Esophagus squamous epithelium (tissue), 5 donors: ENCODE measurements at places on chromosomes 7 and 10.

DNA sequence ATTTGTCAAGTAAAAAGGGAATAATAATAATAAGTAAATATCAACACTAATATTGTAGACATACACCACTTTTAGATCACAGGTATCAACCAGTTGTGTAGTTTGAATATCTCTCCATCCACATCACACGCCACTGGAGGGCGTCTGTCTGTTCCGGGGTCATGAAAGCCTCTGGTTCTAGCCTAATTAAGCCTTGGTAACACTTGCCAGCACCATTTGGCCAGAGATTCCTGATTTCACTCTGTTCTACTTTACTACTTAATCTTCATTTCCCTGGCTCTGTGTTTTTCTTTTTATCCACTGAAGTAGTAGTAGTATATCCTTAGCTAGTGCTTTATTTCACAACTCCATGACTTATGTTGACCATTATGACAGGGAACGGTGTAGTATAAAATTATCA, 285.6 kb upstream of the POM121L12 start:
- DNase-seq: no peak

DNA sequence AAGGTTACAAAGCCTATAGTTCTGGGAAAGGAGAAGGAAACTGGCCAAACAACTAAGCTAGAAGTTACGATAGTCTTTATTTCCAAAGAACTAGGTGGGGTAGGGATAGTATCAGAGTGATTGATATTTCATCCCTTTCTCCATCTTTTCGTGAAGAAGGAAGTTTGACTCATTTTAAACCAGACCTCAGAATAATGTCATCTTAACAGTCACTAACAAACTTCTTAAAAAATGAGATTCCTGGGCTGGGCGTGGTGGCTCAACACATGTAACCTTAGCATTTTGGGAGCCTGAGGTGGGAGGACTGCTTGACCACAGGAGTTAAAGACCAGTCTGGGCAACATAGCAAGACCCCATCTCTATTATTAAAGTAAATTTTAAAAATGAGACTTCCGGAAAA, 69.4 kb downstream of the ARL4A start:
- no peak for DNase-seq

GRCh38 chr10:49781247-49781646, 19.1 kb upstream of the OGDHL start:
- no peak for DNase-seq

DNA sequence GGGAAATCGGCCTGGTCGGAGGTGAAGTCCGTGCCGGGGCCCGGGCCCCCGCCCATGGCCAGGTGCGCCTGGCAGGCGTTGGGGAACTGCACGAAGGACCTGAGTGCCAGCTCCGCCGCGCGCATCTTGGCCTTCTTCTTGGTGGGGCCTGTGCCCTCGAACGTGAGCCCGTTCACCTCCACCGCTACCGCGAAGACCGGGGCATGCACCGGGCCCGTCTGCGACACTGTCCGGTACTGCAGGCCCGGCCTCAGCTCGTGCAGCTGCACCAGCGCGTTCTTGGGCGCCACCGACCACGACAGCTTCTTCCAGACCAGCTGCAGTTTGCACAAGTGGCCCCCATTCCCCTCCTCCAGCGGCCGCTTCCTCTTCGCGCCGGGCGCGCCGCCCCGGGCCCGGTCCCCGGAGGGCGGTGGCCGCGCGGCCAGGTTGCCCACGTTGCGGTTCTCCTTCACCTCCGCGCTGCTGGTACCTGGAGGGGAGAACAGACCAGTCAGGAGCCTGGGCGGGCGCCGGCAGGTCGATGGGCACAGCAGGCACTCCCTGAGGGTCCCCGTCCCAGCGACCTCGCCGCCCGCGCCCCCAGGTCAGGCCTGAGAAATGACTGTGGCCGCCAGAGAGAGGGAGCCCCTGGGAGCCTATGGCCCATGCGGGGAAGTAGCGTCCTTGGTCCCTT, 307.4 kb downstream of the WDR37 start:
- DNase-seq: no peak

- DNase-seq: no peak
These were observed 86.8 kb upstream of the ZMIZ1 start for GRCh38 chr10:78981970-78982281.

GRCh38 chr10:14687340-14687739, 87.4 kb downstream of the FAM107B start:
- DNase-seq: no peak

DNA sequence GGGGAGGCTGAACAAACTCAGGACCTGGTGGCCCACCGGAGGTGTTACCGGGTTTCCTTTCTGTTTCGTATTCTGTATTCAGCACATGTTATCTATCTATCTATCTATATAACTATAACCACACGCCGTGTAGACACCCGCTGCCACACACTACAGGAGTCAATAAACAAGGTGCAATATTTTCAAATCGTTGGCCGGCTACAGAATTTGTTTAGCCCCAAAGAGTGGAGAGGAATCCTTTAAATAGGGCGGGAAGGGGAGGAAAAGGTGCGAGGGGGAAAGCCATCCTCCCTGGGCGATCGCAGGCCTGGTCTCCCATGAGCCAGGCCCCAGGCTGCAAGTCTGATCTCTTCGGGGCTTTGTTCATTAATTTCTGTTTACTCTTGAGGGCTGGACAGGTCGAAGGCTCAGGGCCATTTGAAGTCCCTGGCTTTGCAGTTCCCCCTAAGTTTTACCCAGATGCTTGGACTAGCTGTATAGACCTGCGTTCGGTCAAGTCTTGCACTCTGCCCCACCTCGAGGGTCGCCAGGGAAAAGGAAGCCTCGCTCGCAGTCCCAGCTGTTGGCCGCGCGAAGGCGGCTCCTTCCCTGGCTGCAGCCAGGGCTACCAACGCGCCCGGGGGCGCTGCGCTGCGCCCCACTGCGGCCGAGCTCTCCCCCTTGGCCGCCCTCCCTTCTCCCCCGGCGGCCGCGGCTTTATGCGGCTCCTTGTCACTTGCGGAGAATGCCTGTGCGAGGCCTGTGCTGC, 3.8 kb downstream of the NKX2-3 start:
- DNase-seq: no peak
